ENCODE measurements at places on chromosomes 11 and 22.

- no peak for DNase-seq
Measured at GRCh38 chr11:16217631-16218030, 138.7 kb downstream of the SOX6 start.

- DNase-seq = no peak
Measured at GRCh38 chr11:134554861-134555260, 142.8 kb upstream of the B3GAT1 start.

DNA sequence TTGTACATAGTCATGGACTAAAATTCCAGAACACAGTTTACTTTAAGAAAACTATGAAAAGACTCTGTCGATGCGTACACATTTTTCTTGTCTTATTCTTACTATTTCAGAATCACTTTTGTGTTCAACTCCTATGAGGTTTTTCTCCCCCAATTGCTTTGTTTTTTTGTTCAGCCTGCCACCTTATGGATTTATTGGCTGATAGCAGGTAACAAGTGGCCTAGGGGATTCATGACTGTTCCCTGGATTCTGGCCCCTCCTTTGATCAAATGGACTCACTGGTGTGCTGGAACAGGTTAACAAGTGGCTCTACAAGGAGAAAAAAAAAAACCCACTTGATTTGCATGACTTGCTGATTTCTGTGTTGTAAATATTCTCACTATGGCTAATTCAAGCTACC, 10.6 kb downstream of the MMP20 start:
- no peak for DNase-seq

- no peak for DNase-seq
Measured at GRCh38 chr11:66221012-66221411, 47.4 kb upstream of the RAB1B start.

DNA sequence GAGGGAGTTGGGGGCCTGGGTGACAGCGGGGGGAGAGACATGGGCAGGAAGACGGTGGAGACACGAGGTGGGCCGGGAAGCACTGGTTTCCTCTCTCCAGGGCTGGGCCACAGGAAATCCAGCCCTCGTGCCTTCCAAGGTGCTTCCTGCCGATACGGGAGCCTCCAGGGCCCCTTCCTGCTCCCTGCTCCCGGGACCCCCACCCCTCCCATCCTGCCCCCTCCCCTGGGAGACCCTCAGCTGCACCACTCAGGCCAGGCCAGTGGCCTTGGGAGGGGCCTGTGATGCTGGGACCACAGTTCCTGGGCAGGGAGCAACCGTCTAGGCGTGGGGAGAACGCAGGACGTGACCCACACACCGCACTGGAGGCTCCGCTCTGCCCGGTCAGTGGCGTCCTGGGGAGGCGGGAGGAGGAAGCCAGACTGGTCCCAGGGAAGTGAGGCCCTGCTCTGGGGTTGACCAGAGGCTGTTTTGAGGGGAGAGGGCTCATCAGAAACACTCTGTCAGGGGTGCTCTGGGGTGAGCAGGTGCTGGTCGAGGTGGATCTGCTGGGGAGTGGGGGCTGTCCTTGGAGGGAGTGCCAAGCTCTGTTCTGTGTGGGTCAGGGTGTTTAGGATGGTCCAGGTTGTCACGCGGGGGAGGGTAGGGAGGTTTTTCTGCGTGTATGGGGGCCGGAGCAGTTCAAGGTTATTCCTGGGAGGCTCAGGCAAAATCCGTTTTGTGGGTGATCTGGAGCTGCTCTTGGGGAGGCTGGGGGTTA, at the start of gene SHANK3:
Gene SHANK3 (plus strand): TSS at position 353 of the 760 bp plus-strand sequence.
- DNase-seq = no peak

All from stimulated activated CD8-positive, alpha-beta memory T cell treated with anti-CD3 and anti-CD28 coated beads, Interleukin-15, amount 100 ng/mL, for 1 hour (primary cell).